Esophagus mucosa (tissue), 1 donor: ENCODE measurements at places on chromosomes 3 and 15.
A peak's percentile ranks its signal among the peaks of the same experiment; 100 is the strongest.

DNA sequence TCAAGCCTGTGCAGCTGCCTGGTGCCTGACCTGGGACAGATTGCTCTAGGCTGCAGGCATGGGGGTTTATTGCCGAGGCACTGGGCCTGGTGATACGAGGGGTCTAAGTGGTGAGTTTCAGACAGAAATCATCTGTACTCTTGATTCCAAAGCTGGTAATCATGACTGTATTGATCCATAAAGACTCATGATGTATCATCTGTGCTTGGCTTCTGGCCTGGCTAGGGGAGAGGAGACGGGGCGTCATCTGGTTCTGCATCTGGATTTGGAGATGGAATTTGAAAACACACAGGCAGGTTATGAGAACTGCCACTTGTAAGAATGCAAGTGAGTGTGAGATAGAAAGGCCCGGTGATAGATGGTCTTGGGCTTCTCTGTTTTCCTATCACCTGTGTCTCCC, 337.4 kb upstream of the C2CD4B start:
- ATAC-seq: no peak

DNA sequence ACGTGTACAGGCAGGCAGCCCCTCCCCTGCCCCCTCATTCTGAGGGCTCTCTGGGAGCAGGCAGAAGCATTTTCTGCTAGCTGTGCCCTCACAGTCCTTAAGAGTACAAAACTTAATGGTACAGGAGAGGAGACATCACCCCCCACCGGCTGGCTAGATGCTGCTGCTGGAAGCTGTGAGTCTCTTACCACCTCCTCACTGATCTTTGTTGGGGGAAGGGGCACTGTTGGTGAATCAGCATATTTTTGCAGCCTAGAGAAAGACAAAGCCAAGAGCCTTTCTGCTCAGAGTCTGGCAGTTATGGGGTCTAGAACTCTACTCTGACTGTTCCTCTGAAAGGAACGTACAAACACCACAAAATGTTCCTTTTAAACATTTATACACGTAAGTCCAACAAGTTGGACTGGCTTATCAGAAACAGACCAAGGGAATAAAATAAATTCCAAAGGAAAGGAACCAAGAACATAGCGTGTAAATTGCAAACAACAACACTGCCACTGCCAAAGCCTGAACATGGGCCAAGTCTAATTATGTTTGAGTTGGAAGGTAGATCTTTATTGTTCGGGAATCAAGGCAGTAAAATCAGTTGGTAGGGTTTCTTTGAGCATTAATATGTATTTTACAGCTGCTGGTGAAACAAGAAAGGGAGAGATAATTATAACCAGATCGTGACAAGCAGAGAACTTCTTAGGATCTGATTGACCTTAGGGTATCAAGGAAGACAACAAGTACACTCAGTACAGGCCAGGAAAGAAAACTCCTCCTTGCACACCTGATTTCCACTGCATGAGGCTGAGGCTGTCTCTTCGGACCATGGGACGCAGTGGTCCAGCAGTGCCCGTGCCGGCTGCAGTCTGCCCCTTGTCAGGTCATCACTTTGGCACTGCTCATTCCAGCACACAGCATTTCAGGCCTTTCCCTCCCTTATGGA, 27.4 kb downstream of the CLK3 start:
- ATAC-seq: no peak

GRCh38 chr3:23711916-23712494, 93.8 kb upstream of the UBE2E1 start:
- ATAC-seq: no peak

DNA sequence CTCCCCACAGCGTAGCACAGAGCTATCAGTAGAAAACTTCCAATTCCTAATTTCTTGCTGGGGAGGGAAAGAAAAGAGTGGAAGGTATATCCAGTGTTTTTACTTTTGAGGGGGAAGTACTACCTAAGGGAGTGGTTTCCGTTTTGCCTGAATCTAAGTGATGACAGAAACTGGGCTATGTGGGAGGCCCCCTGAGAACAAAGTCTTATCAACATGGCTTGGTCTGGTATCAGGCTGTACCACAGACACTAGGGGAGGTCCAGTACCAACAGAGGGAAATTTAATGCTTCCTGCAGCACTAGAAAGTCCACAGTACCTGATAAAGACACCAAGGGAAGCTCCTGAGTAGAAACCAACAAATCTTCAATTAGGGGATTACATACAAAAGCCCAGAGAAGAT, 199.2 kb downstream of the IL5RA start:
- ATAC-seq: no peak

GRCh38 chr3:172980849-172981248, 160.2 kb downstream of the SPATA16 start:
- ATAC-seq: no peak

GRCh38 chr3:3074551-3075257, 35.5 kb downstream of the IL5RA start:
- no peak for ATAC-seq

- no peak for ATAC-seq
Observed at GRCh38 chr3:59540696-59541095, 490.9 kb upstream of the CFAP20DC start.

- ATAC-seq: peak; percentile 79
Observed at GRCh38 chr3:132535575-132536441, 61.3 kb upstream of the ACKR4 start.

GRCh38 chr15:56249092-56249491, 5.4 kb upstream of the RFX7 start:
- no peak for ATAC-seq

GRCh38 chr3:30048431-30048830, 558.0 kb upstream of the TGFBR2 start:
- ATAC-seq: no peak

DNA sequence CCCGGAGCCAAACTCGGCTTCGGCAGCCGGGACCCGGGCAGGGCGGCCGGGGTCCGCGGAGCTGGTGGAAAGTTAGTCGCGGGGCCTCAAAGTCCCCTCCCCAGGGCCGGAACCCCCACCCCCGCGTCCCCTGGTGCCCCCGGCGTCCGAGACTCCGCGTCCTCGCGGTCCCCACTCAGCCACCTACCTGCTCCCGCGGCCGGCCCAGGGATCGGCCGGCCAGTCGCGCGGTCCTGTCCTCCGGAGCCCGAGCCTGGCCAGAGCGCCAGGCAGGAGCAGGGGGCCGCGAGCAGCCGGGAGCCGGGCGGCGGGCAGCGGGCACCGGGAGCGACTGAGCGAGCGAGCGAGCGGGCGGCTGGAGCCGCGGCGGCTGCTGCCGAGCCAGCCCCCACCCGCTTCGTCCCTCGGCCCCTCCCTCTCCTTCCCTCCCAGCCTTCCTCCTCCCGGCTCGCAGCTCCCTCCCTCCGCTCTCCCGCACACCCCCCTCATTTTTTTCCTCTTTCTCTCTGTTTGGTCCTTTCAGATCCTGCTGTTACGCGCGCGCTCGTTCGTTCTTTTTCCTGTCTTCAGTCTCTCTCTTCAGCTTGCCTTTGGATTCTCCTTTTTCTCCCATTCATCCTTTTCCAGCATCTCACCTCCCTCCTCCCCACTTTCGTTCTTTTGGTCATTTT, at the start of gene MEGF11:
Gene MEGF11 (minus strand): TSS at position 333 of the 671 bp plus-strand sequence. CDS start 125,347 bp downstream, outside the sequence.
- no peak for ATAC-seq

GRCh38 chr3:66620296-66620695, 119.5 kb upstream of the LRIG1 start:
- ATAC-seq: no peak

- ATAC-seq: no peak
Observed at GRCh38 chr3:183629546-183630301, 5.7 kb upstream of the KLHL24 start.

DNA sequence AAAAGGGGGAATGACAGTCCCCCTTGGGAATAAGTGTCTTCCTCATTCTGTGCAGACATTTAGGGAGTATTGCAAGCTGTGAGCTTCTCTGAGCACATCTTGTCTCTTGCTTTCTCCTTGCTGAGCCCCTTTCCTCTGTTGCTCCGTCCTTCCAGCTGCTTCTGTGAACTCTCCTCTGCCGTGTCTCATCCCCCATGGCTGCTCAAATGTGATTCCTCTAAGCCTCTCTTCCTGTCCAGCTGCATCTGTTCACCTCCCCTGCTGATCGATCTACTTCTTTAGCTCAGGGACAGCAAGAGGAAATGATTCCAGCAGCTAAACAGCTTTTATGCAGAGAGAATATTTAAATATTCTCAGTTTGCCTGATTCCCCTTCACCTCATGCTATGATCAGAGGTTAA, 328.0 kb upstream of the DNAJC19 start:
- no peak for ATAC-seq

DNA sequence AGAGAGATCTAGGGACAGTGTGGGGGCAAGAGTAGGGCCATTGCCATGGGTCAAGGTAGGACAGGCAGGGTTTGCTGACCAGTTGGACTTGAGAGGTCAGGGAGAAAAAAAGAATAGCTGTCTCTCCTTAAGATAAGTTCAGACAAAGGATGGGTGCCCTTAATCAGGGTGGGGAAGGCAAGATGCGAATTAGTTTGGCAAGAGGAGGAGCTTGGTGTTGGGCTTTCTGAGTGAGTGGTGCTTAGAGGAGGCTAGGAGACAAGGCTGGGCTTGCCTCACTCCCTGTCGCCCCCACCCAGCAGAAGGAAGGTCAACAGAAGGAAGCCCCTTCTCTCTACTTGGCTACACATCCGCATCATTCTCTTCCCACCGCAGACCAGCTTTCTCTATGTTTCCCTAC, 53.9 kb upstream of the CTDSPL start:
- ATAC-seq: no peak

- ATAC-seq: no peak
Observed at GRCh38 chr3:112811131-112811884, 35.4 kb downstream of the CD200R1L start.

DNA sequence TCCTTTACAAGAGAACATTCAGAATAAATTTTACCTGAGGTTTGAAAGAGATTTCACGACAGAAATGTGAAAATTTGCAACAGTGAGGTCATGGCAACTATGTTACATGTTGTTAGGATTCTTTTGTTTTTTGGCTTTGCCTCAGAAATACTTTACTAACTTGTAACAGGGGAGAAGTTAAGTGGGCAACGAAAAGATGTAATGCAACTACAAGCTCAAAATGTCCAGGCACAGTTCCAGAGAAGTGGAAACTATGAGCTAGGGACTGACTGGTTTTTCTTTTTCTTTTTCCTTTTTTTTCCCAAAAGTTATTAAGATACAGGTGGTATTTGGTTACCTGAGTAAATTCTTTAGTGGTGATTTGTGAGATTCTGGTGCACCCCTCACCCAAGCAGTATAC, 111.5 kb upstream of the PPP2R3A start:
- no peak for ATAC-seq

DNA sequence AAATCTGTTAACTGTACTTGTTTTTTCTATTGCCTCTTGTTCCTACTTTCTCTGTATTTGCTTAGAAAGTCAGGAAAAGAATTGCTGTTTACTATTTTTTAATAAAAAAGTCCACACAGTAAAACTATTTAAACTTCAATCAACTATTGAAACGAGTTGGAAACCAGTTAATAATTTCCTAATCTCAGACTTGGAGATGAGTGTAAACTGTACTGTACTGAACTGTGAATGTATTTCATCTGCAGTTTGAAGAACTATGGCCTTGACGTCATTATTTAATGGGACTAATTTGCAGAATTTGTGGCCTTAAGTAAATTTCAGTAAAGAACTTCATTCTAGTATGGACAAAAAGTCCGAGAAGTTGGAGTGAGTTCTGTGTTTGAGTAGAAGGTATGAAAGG, 89.1 kb downstream of the LRRC28 start:
- ATAC-seq: no peak

DNA sequence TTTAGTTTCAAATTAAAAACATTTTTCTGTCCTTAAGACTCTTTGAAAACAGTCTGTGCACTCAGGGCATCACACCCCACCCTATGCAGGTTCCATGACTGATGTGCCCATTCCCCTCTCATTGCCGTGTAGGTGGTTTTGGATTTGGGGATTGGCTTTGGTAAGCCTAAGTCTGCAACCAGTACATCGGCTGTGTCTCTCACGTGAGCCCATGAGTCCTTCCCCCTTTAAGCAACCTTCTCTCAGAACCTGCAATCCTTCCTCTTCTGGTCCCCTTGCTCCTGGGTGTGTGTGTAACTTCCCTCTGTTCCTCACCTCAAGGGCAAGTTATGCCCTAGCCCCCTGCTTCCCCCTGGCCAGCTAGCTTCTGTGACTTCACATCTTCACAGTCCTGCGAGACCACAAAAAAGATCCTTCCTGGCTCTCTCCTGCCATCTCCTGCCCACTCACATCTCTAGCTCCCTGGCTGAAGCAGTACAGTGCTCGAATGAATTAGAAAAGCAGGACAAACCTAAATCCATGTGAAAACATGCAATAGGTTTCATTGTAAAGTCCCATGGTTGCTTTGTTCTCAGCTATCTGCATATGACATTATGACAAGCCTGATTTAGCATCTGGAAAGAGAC, 126.7 kb downstream of the UACA start:
- ATAC-seq: no peak

GRCh38 chr3:127445581-127446343, 144.8 kb downstream of the TPRA1 start:
- ATAC-seq: peak; percentile 68

- no peak for ATAC-seq
Observed at GRCh38 chr15:76866716-76867321, 38.3 kb downstream of the SCAPER start.

GRCh38 chr3:69319652-69320051, 66.2 kb downstream of the FRMD4B start:
- ATAC-seq: no peak

DNA sequence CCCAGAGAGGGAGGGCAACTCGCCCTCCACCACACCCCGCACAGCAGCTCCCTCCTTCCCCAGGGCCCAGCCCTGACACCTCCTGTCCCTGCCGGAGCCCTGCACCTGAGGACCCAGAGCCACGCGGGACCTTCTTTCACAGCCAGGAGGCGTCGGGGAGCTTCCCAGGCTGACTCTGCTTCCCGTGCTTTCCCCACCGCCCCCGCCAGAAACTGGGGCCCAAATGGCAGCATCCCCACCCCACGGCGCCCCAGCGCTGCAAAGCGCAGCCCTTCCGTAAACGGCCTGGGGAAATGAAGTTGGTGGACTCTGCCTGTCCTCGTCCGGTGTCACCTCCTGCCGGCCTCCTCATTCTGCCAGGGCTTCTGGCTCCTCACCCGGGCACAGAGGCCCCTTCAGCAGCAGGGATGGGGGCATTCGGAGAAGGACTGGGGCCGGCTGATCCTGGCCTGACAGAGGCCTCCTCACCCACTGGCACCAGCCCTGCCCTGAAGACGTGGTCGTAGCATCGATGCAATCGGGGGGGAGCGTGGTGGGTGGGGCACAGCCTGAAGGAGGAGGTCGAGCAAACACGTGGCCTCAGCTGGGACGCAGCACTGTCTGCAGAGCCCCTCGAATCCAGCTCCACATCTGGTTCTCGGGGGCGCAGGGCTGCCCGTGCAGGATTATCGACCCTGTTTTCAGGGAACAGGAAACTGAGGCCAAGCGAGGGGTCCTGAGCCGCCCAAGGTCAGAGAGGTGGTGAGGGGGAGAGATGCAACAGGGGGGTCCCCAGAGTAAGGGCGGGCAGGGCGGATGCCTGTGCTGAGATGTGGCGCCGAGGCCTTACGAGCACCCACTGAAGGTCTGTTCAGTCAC, 235.4 kb downstream of the XXYLT1 start:
- no peak for ATAC-seq

DNA sequence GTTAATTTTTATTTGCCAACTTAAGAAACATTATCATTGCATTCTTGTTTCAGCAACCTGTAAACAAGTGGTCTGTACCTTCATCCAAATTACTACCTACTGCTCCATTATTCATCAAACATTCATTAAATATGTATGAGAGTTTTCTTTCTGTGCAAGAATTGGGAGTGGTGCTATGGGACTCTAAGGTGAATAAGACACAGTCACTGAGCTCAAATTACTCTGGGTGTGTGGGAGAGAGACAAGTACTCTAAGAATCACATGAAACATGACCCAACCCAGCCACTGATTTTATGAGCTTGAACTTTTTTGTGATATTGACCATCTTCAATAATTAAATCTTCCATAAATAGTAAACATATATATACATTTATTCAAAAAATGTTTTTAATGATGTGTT, 227.2 kb upstream of the TP63 start:
- ATAC-seq: peak; percentile 46

- no peak for ATAC-seq
Observed at GRCh38 chr3:98962951-98963350, 61.5 kb upstream of the DCBLD2 start.
